ENCODE measurements at places on chromosomes 5 and 9. TPM values are rescaled to one million over a fixed set of nuclear protein-coding genes. Genes with fewer than 3 reads are reported as not detected.

DNA sequence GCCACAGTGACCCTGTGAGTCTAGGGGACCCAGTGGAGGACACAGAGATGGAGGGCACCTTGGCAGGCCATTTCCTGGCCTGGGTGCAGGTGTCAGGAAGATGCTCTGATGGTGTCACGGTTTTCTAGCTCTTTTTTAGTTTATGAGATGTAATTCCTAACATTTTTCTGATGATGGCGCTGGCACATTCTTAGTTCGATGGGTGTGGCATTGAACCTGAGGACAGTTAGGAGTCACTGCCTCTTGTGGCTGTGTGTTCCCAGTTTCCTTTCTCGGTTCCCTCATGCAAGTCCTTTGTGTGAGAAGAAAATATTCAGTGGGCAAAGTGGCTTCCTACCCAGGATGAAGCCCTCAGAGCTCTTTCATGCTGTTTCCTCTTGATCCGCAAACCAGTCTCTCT lies 129.4 kb upstream of the ICE1 start:
- no peak for DNase-seq
- no peaks in the 10 kb centered on the region for H3K27me3 ChIP-seq
- H3K27ac ChIP-seq = no peak overlapping the region

PARP8 gene
- 131 TPM for total RNA-seq

GRCh38 chr5:5492087-5492933 lies 69.8 kb downstream of the ICE1 start:
- no peak overlapping the region for H3K27ac ChIP-seq
- peaks cover 2% of the 10 kb centered on the region for H3K4me1 ChIP-seq
- H3K36me3 ChIP-seq = peaks cover 23% of the 10 kb centered on the region
- no peak overlapping the region for H3K4me3 ChIP-seq
- peak; percentile 32 for DNase-seq
- peaks cover 3% of the 10 kb centered on the region for H3K27me3 ChIP-seq

MCIDAS gene
- not detected for total RNA-seq

TIMD4 gene
- 3.6 TPM for total RNA-seq

SLC25A2 gene
- total RNA-seq = 1.0 TPM
